Activated CD8-positive, alpha-beta memory T cell treated with anti-CD3 and anti-CD28 coated beads, Interleukin-2, amount 50 U/mL, for 48 hours (primary cell): ENCODE measurements at places on chromosomes 11 and 22.

DNA sequence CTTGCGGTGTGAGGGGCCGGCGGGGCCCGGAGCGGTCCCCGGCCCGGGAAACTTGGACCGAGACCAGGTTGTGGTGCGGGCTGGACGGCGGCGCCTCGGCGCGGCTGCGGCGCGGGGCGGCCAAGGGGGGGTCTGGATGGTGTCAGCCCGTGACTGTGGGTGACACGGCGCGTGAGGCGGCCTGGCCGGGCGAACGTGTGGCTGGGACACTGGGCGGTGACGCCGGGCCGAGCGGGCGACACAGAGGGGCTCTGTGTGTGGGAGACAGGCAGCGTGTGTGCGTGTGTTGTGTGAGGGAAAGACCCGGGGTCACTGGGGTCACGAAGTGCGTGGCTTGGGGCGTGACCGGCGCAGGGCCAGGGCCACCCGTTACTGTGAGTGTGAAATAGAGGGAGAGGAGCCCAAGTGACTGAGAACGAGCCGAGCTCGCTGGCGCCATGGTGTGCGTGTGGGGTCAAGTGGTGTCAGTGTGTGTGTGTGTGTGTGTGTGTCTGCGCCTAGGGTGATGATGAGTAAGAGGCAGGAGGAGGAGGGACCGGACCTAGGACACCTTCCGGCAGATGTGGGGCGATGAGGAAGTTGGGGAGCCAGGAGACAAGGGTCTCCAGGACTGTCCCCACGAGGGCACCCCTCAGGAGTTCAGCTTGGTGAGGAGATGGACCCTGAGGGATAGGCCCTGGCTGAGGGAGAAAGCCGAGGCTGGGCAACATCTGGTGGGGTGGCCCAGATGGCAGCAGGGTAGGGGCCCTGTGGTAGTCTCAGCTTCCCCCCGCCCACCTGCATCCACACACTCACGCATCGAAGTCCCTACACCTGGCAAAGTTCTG lies 817 bp downstream of the RELT start:
- DNase-seq, result peak; percentile 82

DNA sequence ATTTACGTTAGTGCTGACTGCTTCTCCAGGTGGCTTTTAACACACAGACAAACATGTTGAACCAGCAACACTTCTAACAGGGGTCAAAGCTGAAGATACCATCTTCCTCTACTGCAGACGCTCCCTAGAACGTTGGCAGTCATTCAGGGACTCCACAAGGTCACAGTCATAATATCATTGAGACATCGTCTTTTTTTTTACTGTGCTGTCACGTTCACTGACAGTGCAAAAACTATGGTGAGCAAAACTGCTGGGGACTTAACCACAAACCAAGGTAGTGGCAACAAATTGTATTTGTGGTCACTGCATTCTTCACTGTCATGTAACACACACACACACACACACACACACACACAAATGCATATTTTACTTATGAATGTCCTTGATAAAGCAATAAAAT lies 244.9 kb downstream of the CASP12 start:
- DNase-seq, result no peak

DNA sequence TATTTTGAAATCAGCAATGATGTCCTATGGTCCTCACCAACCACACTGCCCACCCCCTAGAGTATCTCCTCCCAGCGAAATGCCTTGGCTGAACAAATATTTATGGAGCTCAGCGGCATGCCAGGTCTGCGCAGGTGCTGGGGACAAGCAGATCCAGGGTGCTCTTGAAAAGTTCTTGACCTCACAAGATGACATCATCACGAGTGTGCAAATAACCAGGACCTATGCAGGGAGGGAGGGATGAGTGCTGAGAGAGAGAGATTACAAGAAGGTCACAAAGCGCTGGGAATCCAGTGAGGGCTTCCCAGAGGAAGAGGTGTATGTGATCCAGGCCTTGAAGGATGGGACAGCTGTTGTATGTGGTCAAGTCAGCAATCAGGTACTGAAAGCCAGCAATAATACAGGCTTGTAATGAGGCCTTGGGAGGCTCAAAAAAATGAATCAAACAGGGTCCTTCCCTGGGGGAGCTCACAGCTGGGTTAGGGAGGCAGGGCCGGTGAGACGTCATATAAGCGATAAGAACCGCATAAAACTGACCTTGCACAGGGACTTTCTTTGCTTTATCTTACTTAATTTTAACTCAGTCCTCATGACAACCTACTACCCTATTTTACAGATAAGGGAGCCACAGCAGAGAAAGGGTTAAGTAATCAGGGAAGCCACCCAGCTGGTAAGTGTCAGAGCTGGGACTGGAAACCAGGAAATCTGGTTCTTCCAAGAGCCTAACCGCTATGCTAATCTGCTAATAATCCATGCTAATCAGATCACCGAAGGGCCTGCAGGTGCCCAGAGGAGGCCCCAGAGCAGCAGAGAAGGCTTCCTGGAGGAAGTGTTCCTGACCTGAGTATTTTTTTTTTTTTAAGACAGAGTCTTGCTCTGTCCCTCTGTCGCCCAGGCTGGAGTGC lies 8.2 kb downstream of the ARRB1 start:
- no peak for DNase-seq

DNA sequence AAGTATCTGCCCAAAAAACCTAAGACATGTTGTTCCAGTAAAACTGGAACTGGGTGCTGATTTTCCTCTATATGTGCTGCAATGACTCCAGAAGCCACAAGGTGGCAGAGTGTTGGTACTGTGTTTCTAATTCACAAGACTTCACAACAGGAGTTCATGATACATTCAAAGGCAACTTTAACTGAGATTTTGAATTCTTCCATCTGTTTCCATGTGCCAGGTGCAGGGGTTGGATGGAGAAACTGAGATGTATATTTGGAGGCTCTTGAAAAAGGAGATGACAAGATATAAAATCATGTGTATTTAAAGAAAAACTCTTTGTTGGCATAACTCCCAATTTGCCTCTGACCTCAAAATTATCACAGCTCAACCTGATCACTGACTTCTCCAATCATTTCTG lies 1098.6 kb upstream of the CCDC90B start:
- DNase-seq, result no peak
